GM10248 (cell line): ENCODE measurements at places on chromosomes 1 and 21.

GRCh38 chr1:162631546-162632191 is 595 bp upstream of the DDR2 start:
- no peak for DNase-seq

DNA sequence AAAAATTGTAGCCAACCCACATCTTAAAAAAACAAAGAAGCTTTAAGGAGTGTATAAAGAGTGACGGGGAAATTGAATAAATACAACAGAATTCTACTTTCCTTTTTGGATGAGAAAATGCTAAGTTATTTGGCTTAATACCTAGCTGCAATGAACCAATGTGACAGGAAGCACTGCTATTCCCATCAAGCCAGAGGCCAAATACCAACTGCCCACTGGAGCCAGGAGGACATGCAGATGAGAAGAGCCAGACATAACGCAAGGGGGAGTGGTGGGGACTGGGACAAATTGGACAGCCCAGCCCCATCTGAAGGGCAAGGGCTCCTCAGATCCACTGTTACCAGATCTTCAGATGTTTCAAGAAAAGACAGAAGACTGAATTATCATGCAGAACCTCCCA is 25.7 kb downstream of the DNAJC11 start:
- DNase-seq: no peak

- no peak for DNase-seq
Observed at GRCh38 chr1:202011994-202012393, 1.6 kb downstream of the ELF3 start.

- no peak for DNase-seq
Observed at GRCh38 chr1:47963568-47964358, 33.4 kb downstream of the TRABD2B start.

GRCh38 chr1:44652445-44653106 is 21.7 kb downstream of the TMEM53 start:
- DNase-seq: peak; percentile 84

DNA sequence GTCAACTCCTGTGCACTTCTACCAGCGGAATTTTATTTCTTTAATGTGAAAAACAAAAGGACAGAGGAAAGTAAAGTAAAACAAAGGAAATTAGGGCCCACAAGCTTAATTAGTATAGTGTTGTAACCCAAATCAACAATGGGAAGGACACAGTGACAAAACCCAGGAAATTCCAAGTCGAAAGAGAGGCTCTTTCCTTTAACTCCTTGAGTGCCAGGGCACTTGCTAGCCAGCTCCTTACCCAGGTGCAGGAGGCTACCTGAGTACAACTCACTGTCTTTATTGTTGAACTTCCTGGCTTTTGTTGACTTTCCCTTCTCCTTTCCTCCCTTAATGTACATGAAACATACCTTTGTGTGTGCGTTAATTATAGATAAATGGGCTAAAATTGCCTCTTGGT is 55.0 kb downstream of the PEX14 start:
- no peak for DNase-seq

- no peak for DNase-seq
Observed at GRCh38 chr1:112698366-112699310, 8.3 kb downstream of the RHOC start.
